ENCODE measurements at places on chromosomes 4 and X. TPM values are rescaled to one million over a fixed set of nuclear protein-coding genes. Genes with fewer than 3 reads are reported as not detected.

Gene PLK4
- total RNA-seq, result 81.7 TPM

Gene MSANTD1
- not detected for total RNA-seq

DNA sequence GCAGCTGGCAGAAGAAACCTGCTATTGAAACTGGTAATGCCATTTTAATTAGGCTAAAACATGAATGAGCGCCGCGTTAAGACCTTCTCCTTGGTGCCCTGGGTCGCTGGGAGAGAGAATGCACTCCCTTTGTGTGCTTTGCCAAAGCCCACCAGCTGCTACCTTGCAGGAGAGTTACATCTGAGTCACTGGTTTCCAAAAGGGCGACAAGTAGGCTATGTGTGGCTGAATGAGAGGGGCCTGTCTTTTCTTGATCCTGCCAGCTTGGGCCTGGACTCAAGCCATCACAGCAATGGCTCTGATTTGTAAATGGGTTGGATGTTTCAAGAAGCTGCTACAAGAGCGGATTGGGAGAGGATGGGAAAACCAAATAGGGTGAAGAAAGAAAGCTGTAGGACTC is 81.5 kb downstream of the NHS start:
- DNase-seq, result no peak

DNA sequence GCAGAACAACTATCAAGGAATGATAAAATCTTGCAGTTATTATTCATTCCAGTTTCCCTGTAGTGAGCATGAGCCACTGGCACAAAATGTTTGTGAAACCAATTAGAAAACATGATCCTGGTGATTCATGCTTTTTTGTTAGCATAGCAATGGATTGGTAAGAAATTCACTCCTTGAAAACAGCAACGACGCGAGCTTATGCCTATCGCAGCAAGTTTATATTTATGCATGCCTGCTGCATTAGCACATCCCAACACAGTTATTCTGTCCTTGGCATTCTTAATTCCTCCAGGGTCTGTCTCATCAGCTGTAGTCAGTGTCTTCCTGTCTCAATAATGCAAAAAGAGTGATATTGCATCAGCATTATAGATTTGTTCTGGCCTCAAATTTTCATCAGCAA is 975.9 kb downstream of the STIM2 start:
- no peak for DNase-seq

- no peak for DNase-seq
Observed at GRCh38 chrX:13076176-13076961, 31.9 kb upstream of the FAM9C start.

DNA sequence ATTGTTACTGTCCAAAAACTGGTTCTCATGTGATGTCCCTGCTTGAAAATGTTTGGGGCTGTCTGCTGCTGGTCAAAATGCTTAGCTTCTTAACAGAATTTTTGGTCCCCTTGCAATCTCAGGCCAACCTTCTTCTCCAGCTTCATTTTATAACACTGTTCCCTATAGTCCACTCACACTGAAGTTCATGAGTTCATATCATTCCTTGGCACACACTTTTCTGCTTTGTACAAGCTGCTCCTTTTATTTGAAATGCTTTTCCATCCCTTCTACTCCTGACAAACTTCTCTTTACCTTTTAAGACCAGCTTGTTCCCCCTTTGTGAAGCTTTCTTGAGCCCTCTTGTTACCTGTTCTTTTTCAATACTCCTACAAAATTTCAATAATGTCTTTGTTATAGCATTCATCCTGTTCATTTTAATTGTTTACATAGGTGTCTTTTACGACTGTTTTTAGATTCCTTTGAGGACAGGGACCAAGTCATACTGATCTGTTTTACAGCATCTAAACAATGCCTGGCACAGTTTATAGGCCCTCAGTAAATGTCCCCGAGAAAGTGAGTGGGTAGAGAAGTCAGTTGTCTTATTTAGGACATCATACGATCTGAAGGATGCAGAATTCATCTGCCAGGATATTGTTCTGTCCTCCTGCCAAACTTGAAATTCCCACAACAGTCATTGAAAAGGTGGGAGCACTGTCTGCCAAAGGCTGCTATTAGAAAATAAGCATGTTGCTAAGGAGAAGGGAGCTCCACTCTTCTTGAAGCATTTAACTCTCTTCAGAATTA is 134.4 kb upstream of the BMPR1B start:
- no peak for DNase-seq

DNA sequence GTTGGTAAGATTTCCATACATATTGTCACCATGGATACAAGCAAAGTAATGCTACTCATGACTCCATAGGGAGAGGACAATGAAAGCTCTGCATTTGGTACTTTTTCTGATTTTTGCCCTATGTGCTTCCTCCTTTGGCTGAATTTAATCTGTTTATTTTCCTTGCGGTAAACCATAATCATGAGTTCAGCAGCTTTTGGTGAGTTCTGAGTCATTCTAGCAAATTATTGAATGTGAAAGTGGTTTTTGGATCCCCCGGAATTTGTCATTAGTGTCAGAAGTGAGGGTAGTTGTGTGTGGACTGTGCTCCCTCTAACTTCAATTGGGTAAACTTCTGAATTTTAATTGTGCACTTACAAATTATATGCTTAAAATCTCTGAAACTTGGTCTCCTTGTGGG is 170.3 kb downstream of the MOSPD2 start:
- DNase-seq, result no peak

DNA sequence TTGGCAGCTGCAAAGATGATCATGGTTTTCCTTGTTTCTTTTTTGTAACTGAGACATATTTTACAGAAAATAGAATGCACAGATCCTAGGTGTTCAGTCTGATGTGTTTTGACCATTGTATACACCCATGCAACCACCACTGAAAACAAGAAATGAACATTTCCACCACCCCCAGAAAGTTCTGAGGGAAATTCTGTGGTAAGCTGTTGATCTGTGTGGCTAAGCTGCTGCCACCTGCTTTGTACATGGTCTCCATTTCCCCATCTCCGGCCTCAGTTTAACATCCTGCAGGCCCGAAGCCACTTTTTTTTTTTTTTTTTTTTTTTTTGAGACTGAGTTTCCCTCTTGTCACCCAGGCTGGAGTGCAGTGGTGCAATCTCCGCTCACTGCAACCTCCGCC is 65.3 kb downstream of the NYX start:
- DNase-seq, result no peak

DNA sequence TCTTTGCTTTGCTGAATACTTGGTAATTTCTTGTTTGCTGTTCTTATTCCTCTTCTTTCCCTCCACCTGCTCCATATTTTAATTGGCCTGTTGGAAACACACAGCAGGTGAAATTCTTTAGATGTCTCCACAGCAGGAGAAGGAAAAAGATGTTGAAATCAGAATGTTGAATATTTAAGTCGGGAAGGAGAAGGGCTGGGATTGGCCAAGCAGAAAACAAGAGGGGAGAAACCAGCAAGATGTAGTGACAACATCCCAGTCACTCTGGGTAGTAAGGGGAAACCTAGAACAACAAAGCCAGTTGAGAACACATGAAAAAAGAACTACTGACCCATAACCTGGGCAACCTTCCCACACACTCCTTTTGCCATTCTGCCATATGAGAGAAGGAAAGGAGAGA is 37.3 kb upstream of the STAG2 start:
- DNase-seq, result no peak

GRCh38 chr4:77336411-77337142 is 179.6 kb downstream of the CCNG2 start:
- DNase-seq, result no peak

DNA sequence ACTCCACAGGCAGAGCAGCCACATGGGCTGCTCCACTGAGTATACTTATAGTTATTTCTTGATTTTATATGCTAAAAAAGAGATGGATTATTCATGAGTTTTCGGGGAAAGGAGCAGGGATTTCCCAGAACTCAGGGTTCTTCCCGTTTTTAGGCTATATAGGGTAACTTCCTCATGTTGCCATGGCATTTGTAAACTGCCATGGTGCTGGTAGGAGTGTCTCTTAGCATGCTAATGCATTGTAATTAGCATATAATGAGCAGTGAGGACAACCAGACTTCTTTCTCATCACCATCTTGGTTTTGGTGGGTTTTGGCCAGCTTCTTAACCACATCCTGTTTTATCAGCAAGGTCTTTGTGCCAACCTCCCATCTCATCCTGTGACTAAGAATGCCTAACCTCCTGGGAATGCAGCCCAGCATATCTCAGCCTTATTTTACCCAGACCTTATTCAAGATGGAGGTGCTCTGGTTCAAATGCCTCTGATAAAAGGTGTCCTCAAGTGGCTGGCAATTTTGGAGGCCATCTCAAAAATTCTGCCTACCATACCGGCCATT is 213.0 kb upstream of the VEGFC start:
- DNase-seq, result peak; percentile 38

Data from SJSA1 (cell line).